ENCODE measurements at places on chromosomes 6 and 20. TPM values are rescaled to one million over a fixed set of nuclear protein-coding genes. Genes with fewer than 3 reads are reported as not detected.

DNA sequence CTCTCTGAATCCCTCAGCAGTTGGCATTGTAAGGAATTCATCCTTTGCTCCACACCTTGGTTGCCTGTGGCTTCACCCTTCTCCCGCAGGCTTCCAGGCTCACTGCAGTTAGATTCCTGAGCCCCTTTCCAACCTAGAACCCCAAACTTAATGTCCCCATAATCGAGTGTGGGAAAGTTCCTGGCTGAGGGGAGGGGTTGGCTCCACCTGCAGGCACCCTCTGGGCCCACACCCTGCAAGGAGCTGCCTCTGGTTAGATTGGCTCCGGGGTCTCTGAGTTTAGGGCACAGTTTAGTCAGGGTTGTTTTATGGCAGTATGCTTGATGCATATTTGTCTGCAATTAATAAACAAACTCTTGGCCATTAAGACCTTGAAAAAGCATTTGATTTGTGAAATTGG, 63.4 kb downstream of the MTHFD1L start:
- DNase-seq: peak; percentile 24

DNA sequence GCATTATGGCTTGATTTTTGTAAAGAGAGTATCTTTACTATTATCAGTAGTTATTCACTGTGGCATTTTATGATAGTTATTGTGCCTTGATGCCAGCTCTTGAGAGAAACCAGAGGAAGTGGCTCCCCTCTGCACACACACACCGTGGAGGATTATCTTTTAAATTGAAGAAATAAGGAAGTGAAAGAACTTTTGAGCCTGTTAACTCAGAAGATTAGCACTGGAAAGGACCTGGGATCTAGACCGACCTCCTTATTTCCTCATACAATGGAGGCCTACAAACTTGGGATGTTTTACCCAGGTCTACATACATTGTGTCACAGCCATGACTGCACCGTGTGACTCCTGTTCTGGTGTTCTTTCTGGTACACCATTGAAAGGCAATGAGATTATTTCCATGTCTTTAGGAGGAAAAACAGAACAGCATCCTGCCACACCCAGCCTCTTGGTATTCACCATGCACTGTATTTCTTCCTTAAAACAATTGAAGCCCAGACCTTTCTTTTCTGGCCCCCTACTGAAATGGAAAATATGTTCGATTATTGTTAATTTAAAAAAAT, 40.6 kb downstream of the HECA start:
- DNase-seq: no peak

- DNase-seq: no peak
Measured at GRCh38 chr6:164889980-164890379, 419.4 kb downstream of the C6orf118 start.

GRCh38 chr20:54047720-54048119, 22.7 kb downstream of the BCAS1 start:
- no peak for DNase-seq

DNA sequence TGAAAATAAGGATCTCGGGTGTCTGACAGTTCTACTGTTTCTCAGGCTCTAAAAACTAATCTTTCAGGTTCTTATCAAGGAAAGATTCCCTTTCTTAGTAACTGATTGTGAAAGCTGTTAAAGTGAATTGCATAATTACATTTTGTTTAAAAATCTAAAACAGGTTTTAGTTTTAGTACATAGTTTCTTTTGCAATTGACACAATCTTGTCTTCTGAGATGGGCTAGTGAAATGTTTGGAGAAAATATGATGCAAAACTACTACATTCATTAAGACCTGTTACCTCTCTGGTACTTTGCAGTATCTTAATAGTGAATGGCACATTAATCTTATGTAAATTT, 298.4 kb downstream of the UTRN start:
- DNase-seq: no peak

DNA sequence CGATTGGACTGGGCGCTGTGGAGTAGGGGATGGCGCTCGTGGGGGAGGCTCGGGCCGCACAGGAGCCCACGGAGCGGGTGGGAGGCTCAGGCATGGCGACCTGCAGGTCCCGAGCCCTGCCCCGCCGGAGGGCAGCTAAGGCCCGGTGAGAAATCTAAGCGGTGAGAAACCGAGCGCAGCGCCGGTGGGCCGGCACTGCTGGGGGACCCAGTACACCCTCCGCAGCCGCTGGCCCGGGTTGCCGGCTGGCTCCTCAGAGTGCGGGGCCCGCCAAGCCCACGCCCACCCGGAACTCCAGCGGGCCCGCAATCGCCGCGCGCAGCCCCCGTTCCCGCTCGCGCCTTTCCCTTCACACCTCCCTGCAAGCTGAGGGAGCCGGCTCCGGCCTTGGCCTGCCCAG, 59.7 kb upstream of the MYLIP start:
- DNase-seq: no peak

DNA sequence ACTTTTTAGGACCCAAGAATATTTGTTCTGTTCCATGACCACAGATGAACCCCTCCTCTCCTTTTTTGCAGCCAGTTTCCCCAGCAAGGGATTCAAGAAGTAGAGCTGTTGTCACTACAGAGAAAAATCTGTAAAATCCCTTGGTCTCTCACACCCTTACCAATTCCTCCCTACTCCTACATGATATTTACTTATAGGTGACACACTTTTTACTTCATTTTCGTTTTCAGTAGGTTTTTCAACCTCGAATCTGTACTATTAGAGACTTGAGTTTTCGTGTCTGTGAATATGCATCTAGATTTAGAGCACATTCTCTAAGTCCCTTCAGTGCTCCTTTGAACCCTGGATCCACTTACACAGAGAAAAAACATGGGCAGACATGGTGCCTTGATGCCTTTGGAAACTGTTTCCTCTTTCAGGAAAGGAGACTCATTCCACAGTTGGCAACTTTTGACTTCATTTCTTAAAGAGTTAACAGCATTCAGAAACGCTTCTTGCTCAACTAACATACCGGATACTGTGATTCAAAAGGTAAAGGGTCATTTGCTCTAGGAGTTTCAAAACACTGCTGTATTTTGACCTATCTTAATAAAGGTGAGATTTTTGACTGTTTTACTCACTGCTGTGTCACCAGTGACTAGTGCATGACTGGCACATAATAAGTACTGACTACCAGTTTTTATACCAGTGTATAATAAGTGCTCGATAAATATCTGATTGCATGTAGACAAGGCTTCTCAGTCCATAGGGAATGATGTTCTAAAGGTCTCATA, 50.6 kb downstream of the LAMA4 start:
- peak; percentile 71 for DNase-seq

GRCh38 chr20:45087814-45088213, 13.1 kb downstream of the KCNS1 start:
- no peak for DNase-seq

HDGFL1 gene
- not detected for total RNA-seq

SLC17A4 gene
- not detected for total RNA-seq

TGM3 gene
- not detected for total RNA-seq
